ENCODE measurements at places on chromosomes 3 and 15. TPM values are rescaled to one million over a fixed set of nuclear protein-coding genes. Genes with fewer than 3 reads are reported as not detected.

DNA sequence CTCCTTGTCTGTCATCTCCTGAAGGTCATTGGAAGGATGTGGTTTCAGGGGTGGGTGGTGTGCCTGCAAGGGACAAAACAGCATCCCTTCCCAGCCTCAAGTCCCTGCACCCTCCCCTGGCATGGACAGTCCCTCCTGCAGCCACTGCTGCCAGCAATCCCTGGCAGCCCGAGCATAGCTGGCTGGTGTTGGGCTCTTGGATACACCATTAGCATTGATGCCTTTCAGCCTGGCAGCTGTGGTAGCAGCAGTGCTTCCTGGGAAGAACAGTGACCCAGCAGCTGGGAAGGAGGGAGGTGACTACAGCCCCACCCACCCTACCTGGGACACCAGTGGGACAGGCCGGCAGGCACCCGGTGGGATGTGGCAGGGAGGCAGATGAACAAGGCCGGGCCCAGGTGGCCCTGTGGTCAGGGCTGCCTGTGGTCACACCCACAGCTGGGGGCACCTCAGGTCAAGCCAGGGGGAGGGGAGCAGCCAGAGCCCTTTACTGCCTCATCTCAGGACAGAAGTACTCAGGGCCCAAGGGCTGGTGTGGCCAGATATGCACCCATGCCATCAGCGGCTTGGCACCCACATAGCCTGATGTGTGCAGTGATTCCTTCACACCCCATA lies 32.9 kb upstream of the TMEM115 start:
- DNase-seq = no peak
- H3K4me3 ChIP-seq = no peak overlapping the region
- H3K27me3 ChIP-seq = no peaks in the 10 kb centered on the region
- H3K36me3 ChIP-seq = no peaks in the 10 kb centered on the region

DNA sequence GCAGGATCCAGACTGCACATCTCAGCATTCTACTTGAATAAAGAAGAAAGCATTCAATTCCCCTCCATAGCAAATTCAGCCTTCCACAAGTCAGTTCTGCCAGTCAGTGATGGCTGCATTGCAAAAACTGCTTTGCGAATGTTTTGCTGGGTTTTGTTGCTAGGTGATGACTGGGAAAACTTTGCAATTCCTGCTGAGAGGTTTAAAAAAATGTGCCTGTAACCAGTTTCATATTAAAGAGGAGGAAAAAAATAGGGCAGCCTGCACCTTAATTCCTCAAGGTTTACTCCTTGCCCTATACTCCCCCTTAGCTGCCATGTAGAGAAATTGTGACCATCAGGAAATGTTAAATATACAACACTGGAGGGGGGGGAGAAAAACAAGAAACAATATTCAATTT lies 225.6 kb upstream of the ATP11B start:
- no peak overlapping the region for H3K4me3 ChIP-seq
- DNase-seq = no peak
- H3K36me3 ChIP-seq = no peaks in the 10 kb centered on the region
- H3K27ac ChIP-seq = no peak overlapping the region

Gene IL20RB
- polyA plus RNA-seq = 0.59 TPM

- DNase-seq = no peak
- H3K36me3 ChIP-seq = no peaks in the 10 kb centered on the region
- no peaks in the 10 kb centered on the region for H3K27me3 ChIP-seq
- no peak overlapping the region for H3K27ac ChIP-seq
- H3K4me3 ChIP-seq = no peak overlapping the region
- no peaks in the 10 kb centered on the region for H3K4me1 ChIP-seq
These were observed 153.4 kb downstream of the FBLN2 start for GRCh38 chr3:13702286-13702685.

- H3K4me1 ChIP-seq = peaks cover 26% of the 10 kb centered on the region
- no peaks in the 10 kb centered on the region for H3K27me3 ChIP-seq
- peak; percentile 62 for DNase-seq
- no peaks in the 10 kb centered on the region for H3K36me3 ChIP-seq
These were observed 111.0 kb downstream of the RFTN1 start for GRCh38 chr3:16402451-16402850.

DNA sequence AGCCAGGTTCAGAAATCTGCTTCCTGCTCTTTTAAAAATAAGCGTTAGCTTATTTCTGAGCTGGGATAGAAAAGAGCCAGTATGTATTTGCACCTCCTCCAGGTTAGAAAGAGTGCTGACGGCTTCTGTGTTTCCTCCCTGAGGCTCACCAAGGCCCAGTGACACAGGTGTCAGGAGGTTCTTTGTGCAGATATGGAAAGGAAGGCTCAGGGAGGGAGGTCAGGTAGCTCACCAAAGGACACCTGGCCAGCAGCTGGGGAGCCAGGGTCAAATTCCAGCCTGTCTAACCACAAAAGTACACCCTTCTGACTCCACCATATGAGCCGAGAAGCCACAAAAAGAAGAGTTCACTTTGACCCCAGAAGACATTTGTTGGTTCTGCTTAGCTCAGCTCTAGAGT lies 201.0 kb upstream of the WNT5A start:
- no peak for DNase-seq
- no peaks in the 10 kb centered on the region for H3K27me3 ChIP-seq
- no peak overlapping the region for H3K4me3 ChIP-seq
- peaks cover 23% of the 10 kb centered on the region for H3K4me1 ChIP-seq
- no peaks in the 10 kb centered on the region for H3K36me3 ChIP-seq
- no peak overlapping the region for H3K27ac ChIP-seq

Gene TGM4
- polyA plus RNA-seq = not detected

GRCh38 chr3:42443292-42443691 lies 32.9 kb upstream of the LYZL4 start:
- no peak overlapping the region for H3K4me3 ChIP-seq
- no peak overlapping the region for H3K27ac ChIP-seq
- no peaks in the 10 kb centered on the region for H3K4me1 ChIP-seq
- no peak for DNase-seq
- no peaks in the 10 kb centered on the region for H3K27me3 ChIP-seq

GRCh38 chr3:63966871-63967270 lies 54.7 kb upstream of the SCAANT1 start:
- no peaks in the 10 kb centered on the region for H3K27me3 ChIP-seq
- H3K27ac ChIP-seq = no peak overlapping the region
- peaks cover 51% of the 10 kb centered on the region for H3K4me1 ChIP-seq
- DNase-seq = no peak
- no peak overlapping the region for H3K4me3 ChIP-seq

DNA sequence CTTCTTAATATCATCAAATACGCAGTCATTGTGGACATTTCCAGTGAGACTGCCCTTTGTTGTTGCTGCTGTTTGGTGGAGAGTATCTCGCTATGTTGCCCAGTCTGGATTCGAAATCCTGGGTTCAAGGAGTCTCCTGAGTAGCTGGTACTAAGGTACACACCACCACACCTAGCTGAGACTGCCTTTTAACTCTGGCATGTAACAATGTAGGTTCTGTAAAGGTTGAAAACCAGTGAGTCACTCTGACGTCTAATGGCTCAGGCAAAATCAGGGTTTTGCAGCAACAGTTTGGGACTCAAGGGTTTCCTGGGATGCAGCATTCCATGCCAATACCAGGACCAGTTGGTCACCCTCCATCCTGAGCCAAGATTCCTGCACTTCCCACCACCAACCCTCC lies 52.2 kb downstream of the AQP9 start:
- no peaks in the 10 kb centered on the region for H3K36me3 ChIP-seq
- no peaks in the 10 kb centered on the region for H3K27me3 ChIP-seq
- H3K4me1 ChIP-seq = no peaks in the 10 kb centered on the region

Gene HIGD2B
- 0.99 TPM for polyA plus RNA-seq

Gene CEMIP
- 1.9 TPM for polyA plus RNA-seq

Gene TNNC1
- polyA plus RNA-seq = 3,313 TPM

DNA sequence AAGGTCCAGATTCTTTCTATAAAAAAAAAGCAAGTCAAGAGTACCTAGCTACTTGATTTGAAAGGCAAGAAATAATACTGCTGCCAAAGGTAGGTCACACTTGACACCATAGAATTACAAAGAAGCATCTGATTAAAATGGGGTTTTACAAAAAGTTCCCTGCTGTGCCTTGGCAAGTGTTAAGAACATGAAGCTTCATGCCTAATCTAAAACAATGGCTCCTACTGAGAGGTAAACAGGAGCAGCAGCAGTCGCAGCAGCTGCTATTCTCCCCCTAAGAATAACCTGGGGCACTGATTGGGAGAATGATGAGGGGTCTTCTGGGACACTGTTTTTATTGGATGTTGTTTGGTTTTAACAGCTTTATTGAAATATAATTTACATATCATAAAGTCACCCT lies 14.1 kb downstream of the UBP1 start:
- peaks cover 19% of the 10 kb centered on the region for H3K36me3 ChIP-seq
- no peaks in the 10 kb centered on the region for H3K27me3 ChIP-seq
- H3K4me1 ChIP-seq = peaks cover 19% of the 10 kb centered on the region
- no peak overlapping the region for H3K27ac ChIP-seq
- H3K4me3 ChIP-seq = no peak overlapping the region

DNA sequence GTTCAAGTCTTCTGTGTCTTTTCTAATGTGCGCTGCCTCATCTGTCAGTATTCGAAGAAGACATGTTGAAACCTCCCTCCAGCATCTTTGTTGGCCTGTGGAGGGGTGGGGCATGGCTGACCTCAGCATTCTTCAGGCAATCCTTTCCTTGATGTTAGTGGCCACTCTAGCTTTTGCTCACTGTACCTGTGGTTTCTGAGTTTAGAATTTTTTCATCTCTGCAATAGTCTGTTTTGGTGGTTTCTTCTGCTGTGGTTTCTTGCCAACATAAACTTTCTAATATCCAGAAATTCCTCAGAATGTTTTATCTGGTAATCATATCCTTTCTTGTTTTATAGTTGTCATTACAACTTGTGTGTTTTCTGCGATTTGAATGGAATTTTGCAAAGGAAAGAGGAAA lies 251.3 kb upstream of the NR2E3 start:
- DNase-seq = peak; percentile 44
- no peaks in the 10 kb centered on the region for H3K4me1 ChIP-seq
- no peak overlapping the region for H3K4me3 ChIP-seq
- H3K27me3 ChIP-seq = no peaks in the 10 kb centered on the region
- no peak overlapping the region for H3K27ac ChIP-seq
- no peaks in the 10 kb centered on the region for H3K36me3 ChIP-seq

- peaks cover 61% of the 10 kb centered on the region for H3K4me1 ChIP-seq
- H3K4me3 ChIP-seq = no peak overlapping the region
- H3K27me3 ChIP-seq = no peaks in the 10 kb centered on the region
- DNase-seq = no peak
These were observed 174.1 kb downstream of the KLHL25 start for GRCh38 chr15:85620690-85621049.

Gene DIS3L
- 30.2 TPM for polyA plus RNA-seq

Gene PP2D1
- polyA plus RNA-seq = 0.27 TPM

DNA sequence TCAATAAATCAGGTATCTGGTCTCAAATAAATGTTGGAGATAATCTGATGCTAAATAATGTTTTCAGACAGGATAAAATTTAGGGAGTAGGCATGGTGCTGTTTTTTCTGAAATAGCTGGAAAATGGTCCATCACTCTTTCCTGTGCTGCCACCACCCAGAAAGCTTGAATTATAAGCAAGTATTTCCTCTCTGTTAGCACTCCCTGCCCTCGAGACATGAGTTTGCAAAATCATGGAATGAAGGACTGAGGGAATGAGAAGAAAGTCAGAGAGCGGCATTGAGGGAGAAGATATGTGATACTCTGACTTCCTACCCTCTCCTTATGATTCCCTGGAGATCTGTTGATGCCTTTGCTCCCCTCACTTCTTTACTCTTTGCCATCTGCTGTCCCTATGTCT lies 1095.7 kb downstream of the IGSF11 start:
- H3K36me3 ChIP-seq = no peaks in the 10 kb centered on the region
- no peak for DNase-seq
- peaks cover 4% of the 10 kb centered on the region for H3K27me3 ChIP-seq
- H3K4me1 ChIP-seq = no peaks in the 10 kb centered on the region

Gene TAGLN3
- polyA plus RNA-seq = 1.6 TPM

- H3K4me3 ChIP-seq = no peak overlapping the region
- DNase-seq = no peak
- H3K27ac ChIP-seq = no peak overlapping the region
- no peaks in the 10 kb centered on the region for H3K4me1 ChIP-seq
These were observed 195.3 kb downstream of the OSBPL10 start for GRCh38 chr3:31785734-31786133.

GRCh38 chr3:129313415-129313664 lies 34.7 kb downstream of the HMCES start:
- H3K36me3 ChIP-seq = no peaks in the 10 kb centered on the region
- H3K4me1 ChIP-seq = no peaks in the 10 kb centered on the region
- no peak for DNase-seq
- H3K27me3 ChIP-seq = no peaks in the 10 kb centered on the region
- no peak overlapping the region for H3K4me3 ChIP-seq
